ENCODE measurements at places on chromosomes 3 and 15.

DNA sequence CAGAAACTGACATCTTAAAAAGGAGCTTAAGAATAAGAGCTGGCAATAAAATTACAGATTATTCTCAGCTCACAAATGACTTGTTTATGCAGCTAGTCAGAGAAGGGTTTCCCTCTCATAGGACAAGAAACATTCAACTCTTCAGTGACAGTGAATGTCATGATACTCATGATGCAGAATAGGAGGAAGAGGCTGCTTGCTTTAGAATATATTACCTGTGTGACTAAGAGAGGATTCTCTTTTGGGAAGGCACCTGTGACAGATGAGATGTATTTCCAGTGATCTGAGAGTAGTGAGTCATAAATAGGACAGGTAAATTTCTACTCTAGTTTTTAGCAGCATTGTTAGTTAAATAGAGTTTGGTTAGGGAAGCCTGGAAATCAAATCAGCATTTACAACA is 39.9 kb downstream of the RASA2 start:
- DNase-seq: no peak

DNA sequence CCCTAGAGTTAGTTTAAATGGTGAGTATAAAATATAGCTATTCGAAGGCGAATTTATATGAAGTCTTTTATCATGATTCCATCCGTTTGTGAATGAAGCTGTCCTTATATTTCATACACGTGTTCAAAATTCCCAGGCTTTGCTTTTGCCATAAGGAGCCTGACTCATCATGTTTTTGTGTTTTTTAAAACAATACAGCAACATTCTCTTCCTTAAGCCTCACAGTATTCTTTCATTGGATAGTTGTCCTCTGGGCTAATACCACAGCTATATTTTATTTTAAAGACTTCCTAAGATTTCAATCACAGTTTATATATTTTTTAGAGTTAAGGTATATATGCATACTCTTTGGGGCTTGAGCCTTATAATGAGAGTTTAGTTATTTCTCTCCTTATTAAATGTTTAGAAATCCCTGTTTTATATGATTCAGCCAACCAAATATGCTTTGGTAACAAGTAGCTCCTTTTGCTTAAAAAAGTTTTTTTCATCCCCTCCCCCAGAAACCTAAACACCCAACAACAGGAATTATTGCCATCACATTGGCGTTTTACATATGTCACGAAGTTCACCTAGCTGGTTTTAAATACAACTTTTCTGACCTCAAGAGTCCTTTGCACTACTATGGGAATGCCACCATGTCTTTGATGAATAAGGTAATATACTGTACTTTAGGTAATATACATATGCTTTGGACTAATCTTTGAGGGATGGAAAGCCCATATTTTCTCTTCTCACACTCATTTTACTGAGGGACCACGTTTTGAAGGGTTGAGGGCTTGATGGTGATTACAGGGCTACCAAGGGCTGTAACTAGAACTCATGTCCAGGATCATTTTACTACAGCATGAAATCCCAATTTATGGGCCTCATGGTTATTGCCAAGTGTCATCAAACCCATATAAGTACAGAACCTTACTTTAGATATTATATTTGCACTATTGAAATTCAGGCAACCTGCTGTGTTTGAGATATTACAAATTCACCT is 28.5 kb downstream of the ST3GAL6 start:
- DNase-seq: no peak

DNA sequence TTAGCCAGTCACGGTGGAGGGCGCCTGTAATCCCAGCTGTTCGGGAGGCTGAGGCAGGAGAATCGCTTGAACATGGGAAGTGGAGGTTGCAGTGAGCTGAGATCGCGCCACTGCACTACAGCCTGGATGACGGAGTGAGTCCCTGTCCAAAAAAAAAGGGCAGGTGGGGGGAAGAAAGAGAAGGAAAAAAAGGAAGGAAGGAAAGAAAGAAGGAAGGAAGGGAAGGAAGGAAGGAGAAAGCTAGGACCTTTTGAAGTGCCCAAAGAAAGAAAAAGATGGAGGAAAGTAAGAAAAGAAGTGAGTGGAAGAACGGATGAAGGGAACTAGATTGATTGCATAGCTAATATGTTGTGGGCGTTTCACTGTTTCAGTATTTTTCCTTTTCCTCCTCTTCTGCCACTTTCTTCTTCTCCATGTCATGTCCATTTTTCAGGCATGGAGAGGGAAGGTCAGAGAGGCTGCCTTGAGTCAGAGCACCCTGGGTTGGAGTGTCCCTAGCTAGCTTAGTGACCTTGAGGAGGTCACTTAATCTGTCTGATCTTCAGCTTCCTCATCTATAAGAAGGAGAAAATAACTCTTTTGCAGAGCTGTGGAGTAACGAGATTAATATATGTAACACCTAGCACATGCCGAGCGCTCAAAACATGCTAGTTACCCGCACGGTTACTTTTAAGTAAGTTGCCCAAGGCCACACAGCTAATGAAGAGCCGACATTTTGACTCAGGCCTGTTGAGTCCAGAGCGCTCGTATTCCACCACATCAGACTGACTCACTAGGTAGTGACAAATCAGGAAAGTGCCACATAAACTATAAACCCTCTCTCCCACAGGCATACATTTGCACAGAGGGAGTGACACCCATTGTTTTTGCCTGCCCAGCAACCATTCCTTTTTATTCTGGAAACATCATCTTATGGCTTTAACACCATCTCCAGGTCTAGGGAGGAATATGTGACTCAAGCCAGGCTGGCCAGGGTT is 42.2 kb downstream of the BHLHE40 start:
- no peak for DNase-seq

- DNase-seq: no peak
These were observed 122.3 kb downstream of the ATP1B3 start for GRCh38 chr3:141998669-141999290.

- no peak for DNase-seq
These were observed 72.0 kb upstream of the LSAMP start for GRCh38 chr3:116517308-116517707.

- no peak for DNase-seq
These were observed 284.2 kb upstream of the ATP11B start for GRCh38 chr3:182508919-182509711.

DNA sequence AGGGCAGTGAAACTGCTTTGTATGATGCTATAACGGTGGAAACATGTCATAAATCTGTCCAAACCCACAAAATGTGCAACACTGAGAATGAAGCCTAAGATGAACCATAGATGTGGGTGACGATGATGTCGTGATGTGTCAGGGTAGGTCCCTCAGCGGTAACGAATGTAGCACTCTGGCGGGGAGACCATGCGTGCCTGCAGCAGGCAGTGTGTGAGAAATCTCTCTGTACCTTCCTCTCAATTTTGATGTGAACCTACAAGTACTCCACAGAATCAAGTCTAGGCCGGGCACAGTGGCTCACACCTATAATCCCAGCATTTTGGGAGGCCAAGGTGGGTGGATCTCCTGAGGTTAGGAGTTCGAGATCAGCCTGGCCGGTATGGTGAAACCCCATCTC is 268.2 kb upstream of the LYSMD4 start:
- DNase-seq: no peak

- no peak for DNase-seq
These were observed 5.8 kb downstream of the APBA2 start for GRCh38 chr15:28891588-28891987.

DNA sequence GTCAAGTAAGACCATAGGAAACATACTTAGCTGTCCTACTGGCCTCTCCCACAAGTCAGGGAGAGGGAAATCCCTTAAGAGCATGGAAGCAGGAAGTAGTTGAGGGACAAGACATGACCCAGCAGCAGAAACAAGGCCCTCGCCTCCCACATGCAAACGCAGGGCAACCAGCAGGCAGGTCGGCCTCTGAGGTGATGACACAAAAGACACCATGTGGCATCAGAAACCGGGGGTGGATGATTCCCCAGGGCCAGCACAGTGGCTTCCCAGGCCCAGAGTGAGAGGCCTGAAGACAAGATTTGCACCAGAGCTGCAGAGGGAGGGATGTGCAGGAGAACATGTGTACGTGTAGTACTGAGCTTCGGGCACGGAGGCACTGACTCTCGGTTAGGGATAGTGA is 26.3 kb downstream of the PXYLP1 start:
- DNase-seq: no peak

All from stimulated activated CD8-positive, alpha-beta memory T cell treated with anti-CD3 and anti-CD28 coated beads, Interleukin-15, amount 100 ng/mL, for 4 hours (primary cell).